ENCODE measurements at places on chromosomes 3 and 15.

DNA sequence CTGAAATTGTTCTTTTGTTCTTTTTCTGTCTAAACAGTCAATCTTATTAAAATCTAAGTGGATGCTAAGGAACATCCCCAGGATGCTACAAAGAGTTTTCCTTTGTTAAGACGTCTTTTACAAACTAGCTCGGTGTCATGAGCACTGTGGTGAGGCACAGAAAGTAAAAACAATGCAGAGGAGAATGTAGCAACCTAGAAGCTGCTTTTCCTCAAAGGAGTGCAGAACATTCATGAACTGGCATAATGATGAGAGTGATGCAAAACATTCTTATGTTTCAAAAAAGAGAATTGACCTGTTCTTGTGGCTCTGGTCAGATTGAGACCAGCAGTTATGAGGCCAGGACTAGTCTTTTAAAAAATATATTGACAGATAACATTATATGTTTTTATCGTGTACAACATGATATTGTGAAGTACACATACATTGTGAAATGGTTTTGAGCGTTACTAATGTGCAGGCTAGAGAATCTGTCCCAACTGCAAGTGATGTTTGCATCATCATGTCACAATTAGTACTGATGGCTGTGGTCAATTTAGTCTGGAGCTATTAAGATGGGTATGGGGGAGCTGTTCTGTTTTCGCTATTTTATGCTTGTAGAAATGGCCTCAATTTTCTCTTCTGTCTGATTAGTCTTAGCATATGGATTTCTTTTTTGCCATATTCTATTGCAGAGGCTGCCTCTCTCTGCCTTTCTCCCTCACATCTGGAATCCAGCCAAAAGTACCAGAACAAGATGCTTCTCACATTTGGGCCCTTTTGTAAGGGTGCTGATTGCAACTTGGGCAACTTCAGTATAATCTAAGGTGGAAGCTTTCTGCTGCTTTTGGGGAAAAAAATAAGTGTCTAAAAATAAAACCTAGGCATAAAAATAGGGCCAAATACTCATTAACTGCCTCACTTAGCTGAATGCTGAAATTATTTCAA is 50.2 kb downstream of the HHLA2 start:
- no peak for DNase-seq

DNA sequence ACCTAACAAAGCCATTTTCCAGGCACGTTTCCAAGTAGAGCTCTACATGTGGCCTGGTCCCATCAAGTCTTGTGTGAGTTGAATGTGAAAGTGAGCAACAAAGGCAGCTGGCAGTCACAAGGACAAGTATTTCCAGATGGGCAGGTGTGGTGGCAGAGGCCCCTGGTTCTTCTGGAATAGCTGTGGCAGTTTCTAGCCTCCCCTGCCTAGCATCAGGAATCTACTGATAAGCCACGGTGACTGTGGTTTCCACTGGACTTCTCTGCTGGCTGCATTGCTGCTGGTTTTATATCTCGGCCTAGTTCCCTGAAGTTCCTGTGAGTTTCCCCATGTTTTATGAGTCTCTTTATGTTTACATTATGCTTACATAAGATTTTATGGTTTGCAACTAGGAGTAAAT is 117.7 kb downstream of the GOLIM4 start:
- DNase-seq: no peak

GRCh38 chr15:91975241-91975978 is 121.9 kb downstream of the SLCO3A1 start:
- DNase-seq: no peak

- no peak for DNase-seq
These were observed 17.5 kb upstream of the PPIB start for GRCh38 chr15:64180235-64180824.

GRCh38 chr3:117036259-117036799 is 326.8 kb downstream of the TUSC7 start:
- DNase-seq: no peak

GRCh38 chr15:63312286-63312685 is 34.9 kb downstream of the APH1B start:
- DNase-seq: no peak

GRCh38 chr15:65376767-65377104 is 1.1 kb downstream of the IGDCC3 start:
- no peak for DNase-seq

DNA sequence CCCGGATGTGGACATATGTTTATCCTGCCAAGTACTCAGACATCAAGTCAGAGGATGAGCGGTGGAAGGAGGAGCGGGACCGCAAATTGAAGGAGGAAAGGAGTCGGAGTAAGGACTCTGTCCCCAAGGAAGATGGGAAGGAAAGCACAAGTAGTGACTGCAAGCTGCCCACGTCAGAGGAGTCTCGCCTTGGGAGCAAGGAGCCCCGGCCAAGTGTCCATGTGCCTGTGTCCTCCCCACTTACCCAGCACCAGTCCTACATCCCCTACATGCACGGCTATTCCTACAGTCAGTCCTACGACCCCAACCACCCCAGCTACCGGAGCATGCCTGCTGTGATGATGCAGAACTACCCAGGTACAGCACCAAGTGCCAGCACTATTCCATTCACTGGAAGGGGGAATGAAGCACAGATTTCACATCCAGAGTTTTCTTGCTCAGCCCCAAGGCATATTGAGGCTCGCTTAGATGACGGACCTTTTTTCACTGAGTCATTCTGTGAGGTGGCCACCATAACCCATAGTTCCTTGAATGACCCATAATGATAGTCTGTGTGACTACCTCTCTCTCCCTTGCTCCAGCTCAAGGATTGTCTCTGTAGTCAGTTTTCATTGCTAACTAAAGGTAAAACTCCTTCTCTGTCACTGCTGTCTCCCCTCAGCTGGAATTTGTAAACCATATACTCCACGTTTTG is 97.1 kb downstream of the RBPMS2 start:
- no peak for DNase-seq

GRCh38 chr3:153293265-153293664 is 131.2 kb downstream of the RAP2B start:
- DNase-seq: no peak

DNA sequence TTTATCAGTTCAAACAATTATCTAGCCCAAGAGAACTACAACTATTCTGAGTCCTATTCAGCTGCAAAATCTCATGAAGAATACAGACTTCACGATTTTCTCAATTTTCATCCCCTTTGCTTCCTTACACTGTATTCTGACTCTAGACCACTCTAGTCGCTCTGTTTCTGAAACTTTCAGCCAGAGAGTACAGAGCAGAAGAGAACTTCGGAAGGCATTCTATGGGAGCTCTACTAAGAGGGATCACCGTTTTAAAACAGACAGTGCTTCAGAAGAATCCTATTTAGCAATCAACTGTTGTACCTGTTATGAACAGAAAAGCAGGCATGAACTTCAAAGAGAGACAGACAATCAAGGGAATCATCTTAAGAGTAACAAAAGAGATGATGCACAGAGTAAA is 419.4 kb downstream of the SHQ1 start:
- DNase-seq: no peak

DNA sequence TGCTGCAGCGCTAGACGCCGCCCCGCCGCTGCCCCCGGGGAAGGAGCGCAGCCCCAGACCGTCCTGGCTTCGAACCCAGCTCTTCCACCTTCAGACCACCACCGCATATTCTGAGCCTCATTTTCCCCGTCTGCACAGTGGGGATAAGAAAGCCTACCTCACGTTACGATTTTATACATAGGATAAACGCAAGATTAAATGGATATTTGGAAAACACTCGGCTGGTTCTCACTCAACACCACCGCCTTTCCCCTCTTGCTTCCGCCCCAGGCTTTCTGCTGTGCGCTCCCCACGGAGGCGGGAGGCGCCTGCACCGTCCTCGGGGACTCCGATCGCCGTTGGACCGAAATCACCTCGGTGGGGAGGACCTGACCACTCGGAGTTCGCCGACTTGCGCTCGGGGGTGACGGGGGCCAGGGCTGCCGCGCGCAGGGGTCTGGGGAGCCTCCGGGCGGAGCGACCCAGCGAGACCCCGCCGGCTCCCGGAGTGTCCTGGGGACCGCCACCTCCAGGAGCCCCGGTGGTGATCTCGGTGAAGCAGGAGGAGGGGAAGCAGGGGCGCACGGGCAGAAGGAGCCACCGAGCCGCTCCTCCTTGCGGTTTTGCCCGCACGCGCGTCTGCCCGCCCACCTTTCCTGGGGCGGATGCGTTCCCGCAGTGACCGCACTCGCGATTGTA is 4.0 kb downstream of the FBXL22 start:
- no peak for DNase-seq

DNA sequence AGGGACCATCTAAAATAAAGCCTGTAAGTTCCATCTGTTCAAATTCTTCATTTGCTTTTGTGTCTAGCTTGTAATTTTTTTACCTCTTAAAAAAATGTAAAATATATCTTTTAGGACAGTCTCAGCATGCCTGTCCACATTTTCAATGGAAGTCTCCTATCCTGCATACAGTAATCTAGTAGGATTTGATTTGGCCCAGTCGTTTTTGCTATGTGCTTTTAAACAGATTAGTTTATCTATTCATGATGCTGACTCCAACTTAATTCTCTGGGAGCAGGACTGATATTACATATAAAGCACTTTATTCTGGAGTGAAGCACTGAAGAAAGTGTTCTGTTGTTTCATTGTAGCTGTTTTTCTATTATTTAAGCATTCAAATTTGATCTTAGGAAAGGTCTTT is 38.9 kb upstream of the CFAP20DC start:
- DNase-seq: no peak

GRCh38 chr15:70416829-70417228 is 319.1 kb upstream of the TLE3 start:
- DNase-seq: no peak

DNA sequence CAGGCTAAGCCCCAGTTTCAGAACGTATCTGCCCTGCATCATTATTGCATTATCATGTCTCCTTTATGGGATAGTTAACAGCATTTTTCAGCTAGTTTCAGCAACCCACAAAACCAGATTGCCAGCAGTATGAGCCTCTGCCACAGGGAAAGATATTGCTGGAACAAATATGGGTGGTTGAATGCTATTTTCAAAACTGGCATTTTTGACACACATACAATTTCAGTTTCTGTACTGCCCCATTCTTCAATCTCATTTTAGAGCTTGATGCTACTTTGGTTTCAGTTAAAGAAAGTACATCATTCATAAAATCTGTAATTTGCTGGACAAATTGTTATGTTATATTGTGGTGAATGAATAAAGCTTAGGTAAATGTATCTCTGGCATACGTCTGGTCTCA is 1037.5 kb downstream of the NAALADL2 start:
- no peak for DNase-seq

DNA sequence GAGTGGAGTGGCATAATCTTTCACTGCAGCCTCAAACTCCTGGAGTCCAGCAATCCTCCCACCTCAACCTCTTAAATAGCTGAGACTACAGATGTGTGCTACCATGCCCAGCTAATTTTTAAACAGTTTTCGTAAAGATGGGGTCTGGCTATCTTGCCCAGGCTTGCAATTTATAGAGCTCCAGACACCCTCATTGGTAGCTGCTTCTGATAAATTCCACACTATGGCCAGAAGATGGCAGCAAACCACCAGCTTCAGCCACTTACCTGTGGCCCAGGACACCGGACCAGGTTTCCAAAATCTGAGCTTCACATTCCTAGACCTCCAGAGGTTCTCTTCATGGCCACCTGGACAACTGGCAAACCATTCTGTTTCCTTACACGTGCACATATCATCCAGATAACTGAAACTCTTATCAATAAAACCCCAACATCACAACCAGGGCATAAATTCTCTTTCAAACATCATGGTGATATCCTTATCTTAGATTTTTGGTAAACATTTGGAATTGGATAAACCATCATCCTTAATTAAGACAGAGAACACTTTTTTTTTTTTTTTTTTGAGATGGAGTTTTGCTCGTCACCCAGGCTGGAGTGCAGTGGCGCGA is 28.9 kb downstream of the FBXW12 start:
- no peak for DNase-seq

DNA sequence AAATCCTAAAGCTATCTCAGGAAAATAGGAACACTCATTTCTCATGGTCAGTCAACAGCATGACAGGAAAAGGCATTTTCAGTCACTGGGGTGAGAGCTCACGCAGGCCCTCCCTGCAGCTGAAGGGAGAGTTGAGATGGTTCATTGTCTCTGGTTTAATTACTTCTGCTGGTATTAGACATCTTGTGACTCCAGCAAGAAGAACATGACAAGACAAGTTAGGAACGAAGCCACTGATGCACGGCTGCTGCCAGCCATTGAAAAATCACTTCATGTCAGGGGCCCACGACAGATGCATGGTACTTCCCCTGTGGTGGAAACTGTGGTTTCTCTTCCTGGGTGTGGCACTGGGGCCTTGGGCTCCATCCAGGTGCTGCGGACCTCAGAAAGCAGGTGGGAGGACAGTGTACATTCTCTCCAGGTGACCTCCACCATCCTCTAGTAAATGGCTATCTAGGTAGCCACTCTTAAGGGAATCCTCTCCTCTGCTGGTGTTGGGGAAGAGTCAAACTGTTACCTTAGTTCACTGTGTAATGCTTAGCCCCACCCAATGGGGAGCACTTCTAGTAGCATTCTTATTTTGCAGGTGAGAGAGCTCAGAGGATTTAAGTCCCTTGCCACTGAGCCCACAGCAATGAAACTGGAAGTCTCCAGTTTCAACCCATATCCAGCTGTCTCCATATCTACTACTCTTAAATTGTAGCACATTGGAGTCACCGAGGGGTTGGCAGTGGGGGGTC is 274.2 kb downstream of the LRTM1 start:
- no peak for DNase-seq

DNA sequence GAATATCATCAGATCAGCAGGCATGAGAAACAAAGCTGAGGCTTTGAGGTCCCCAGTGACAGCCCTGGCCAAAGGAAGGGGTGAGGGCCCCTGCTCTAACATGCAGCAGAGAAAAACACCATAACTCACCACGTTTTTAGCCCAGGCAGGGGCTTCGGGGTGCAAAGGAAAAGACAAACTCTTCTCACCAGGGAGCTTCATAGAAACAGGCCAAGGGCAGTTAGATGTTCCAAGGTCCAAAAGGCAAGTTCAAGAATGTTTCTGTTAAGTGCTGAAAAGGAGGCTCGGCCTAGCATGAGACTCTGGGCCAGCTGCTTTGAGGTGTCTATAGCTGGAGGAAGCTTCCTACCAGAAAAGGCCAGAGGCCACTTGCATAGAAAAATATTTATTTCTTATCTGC is 608.4 kb upstream of the CFAP20DC start:
- no peak for DNase-seq

DNA sequence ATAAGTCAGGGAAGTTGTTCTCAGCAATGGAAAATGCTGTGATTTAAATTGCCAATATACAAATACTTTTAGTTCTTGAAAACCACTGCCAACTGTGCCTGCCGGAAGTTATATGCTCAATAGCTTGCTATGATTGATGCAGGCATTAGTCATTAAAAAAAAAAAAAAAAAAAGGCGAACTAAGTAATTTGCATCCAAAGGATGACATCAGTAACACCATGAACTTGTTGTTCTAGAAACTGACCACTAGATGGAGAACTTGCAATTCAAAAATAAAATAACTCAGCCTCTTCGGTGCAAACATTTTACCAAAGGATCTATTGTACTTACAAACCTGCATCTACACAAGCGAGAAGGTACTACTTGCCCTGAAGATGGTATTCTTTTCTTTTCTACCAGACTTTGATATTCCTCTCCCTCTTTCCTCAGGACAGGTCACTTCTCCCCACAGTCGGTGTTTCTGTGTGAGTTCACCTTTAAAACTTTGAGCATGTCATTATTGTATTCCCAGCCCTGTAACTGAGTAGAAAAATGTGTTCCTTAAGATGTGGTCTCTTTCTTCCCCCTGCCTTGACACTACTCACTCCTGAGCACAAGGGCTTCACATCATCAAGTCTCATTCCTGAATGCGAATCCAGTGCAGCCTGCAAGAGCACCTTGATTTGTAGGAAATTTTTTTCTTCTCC is 115.0 kb upstream of the VEPH1 start:
- no peak for DNase-seq

GRCh38 chr15:33680336-33680735 is 288.0 kb upstream of the CHRM5 start:
- no peak for DNase-seq

GRCh38 chr3:66297900-66298299 is 77.1 kb downstream of the SLC25A26 start:
- no peak for DNase-seq
